Smooth muscle cell of bladder (primary cell): ENCODE measurements at places on chromosomes 6 and 20. TPM values are rescaled to one million over a fixed set of nuclear protein-coding genes. Genes with fewer than 3 reads are reported as not detected.

The CTCFL gene
- total RNA-seq: not detected in 2 replicates

The MRPL18 gene
- 78.9 and 89.1 TPM in 2 replicates for total RNA-seq

The OR2H2 gene
- total RNA-seq: not detected in 2 replicates

The EEF1A2 gene
- 1.3 and 3.0 TPM in 2 replicates for total RNA-seq

The PRKN gene
- total RNA-seq: 1.1 and 2.0 TPM in 2 replicates

The LRRC73 gene
- total RNA-seq: 0.28 and 0.65 TPM in 2 replicates

The RSPO3 gene
- 3.7 and 17.4 TPM in 2 replicates for total RNA-seq

The CDH4 gene
- total RNA-seq: 0.18 and 0.71 TPM in 2 replicates

The NFS1 gene
- total RNA-seq: 19.1 and 25.7 TPM in 2 replicates

The POPDC3 gene
- total RNA-seq: 8.2 and 14.3 TPM in 2 replicates
